ENCODE measurements at places on chromosomes 13 and 19.
A peak's percentile ranks its signal among the peaks of the same experiment; 100 is the strongest.

DNA sequence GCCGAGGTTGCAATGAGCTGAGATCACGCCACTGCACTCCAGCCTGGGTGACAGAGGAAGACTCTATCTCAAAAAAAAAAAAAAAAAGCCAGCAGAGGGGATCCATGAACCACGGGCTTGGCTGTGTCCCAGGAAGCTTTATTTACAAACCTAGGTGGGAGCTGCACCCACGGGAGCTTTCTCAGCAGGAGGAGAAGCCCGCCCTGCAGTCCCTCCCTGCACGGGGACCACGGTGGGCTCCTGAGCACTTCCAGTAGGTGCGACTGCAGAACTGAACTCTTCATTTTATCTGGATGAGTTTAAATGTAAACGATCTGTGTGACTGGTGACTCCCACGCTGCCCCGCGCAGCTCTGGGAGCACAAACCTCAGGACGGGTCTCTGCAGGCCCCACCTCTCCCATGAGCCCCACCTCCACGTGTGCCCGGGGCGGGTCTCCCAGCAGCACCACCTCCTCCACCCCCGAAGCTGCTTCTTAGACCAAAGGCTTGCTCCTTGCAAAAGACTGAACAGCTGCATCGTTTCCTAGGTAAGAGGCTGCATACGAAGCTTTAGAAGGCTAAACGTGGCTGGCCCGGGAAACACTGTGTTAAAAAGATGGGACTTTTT, 66.4 kb downstream of the SPACA7 start:
- DNase-seq = no peak

DNA sequence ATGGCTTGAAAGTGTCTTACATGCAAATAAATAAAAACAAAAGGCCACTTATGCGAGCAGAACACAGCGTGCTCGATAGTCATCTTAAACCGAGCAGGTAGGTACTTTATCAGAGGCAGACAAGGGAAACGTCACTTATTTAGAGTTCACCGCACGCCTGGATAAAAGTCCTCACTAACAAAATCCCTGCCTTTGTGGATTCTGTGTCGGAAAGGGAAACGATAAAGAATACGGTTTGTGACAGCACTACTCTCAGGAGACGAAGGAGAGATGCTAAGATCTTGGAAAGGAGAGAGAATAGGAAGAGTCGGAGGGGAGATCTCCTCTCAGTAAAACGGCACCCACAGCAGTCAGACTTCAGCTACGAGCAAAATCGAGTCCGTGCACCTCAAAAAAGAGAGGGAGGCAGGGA, 581 bp downstream of the RCBTB1 start:
- DNase-seq = peak; percentile 6

- no peak for DNase-seq
These were observed 70.7 kb upstream of the TDRD3 start for GRCh38 chr13:60326273-60326672.

GRCh38 chr13:67063036-67063435, 167.1 kb downstream of the PCDH9 start:
- no peak for DNase-seq

GRCh38 chr13:34926508-34926907, 15.6 kb upstream of the NBEA start:
- DNase-seq = peak; percentile 12

- peak; percentile 42 for DNase-seq
These were observed 2.9 kb upstream of the DCUN1D2 start for GRCh38 chr13:113493315-113493951.

GRCh38 chr13:110907951-110908898, 6.6 kb downstream of the ANKRD10 start:
- DNase-seq = no peak

DNA sequence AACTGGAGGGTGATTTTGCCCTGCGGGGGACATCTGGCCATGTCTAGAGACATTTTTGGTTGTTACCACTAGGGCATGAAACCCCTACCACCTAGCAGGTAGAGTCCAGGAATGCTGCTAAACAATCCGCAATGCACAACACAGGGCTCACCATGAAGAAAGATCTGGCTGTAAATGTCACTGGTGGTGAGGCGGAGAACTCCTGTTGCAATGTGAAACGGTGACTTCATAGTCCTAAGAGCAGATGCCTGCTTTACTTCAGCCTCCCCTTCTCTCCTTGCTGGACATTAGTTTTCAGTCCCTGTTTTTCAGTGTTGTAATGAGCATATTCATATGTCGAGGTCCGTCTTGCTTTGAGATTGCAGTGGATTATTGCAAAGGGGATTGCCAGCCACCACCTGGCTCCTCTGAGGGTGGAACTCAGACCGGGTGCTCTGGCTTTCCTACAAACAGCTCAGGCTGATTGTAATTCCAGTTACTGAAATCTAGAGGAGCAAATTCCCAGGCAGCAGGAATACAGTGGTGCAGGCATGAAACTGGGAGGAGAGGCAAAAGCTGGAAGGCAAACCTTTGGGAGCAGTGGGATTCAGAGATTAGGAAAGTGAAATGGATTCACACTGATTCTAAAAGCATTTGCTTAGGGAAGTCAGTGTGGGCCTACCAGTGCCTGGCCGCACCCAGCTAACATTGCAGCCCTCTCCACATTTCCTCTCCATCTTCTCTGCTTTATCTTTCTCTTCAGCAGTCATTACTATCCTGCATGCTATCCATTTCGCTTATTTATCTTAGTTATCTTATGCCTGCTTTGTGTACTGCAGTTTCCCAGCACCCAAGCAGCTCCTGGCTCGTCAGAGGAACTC, 76.1 kb upstream of the PCDH8 start:
- peak; percentile 39 for DNase-seq

DNA sequence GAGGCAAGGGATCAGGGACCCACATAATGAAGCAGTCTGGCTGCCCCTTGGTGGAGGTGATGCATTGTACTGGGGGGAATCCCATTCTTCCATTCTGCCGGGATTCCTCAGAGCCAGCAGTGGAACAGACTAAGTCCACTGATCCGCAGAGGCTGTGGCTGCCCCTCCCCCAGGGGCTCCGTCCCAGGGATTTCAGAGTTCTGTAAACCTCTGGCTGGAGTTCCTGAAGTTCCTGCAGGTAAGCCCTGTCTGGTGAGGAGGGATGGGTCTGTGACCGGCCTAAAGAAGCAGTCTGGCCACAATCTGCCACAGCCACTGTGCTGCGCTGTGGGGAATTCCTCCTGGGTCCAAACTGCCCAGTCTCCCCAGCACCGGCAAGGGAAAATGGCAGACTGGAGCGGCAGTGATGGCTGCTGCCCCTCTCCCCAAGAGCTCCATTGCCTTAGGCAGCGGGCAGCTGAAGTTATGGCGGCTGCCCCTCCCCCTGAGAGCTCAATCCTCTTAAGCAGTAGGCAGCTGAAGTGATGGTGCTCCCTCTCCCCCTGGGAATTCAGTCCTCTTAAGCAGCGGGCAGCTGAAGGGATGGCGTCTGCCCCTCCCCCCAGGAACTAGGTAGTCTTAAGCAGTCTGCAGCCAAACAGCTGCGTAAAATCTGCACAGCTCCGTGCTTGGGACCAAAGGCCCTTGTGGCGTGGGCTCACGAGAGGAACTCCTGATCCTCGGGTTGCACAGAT, 155.7 kb downstream of the PCDH17 start:
- no peak for DNase-seq

- DNase-seq = no peak
These were observed 1.1 kb downstream of the SYT3 start for GRCh38 chr19:50638600-50638999.

DNA sequence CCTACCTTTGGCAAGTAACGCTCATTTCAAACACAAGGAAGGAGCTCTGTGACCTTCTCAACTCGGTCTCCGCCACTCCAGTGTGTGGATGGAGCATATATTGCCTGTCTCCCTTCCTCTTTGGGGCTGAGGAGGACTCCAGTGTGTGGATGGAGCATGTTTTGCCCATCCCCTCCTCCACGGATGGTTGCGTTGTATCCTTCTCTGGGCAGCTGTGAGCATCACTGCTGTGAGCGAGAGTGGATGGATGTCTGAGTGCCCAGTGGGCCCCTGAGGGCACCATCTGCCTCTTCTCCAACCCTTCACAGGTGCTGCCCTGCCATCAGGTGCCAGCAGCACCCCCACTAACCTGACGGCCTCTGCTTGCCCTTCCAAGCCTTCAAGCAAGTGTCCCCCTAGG, 186.2 kb downstream of the TEX29 start:
- DNase-seq = no peak

DNA sequence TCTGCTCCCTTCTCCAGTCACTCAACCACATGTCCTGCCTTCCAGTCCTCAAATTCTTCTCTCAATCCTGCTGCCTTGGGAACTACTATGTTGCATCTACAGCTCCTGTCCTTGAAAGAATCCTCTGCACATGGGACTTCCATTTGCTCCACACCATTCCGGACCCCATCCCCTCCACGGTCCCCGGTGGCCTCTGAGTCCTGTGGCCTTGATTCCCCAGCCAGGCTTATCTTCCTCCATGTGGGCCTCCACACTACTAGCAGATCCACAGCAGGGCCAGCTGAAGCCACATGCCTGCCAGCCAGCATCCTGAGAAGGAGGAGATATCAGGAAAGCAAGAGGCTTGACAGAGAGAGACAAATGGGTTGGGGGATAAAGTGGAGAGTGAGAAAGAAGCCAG, 1323.8 kb downstream of the UQCRFS1 start:
- no peak for DNase-seq

- DNase-seq = no peak
These were observed 111.0 kb upstream of the KL start for GRCh38 chr13:32905063-32905863.

DNA sequence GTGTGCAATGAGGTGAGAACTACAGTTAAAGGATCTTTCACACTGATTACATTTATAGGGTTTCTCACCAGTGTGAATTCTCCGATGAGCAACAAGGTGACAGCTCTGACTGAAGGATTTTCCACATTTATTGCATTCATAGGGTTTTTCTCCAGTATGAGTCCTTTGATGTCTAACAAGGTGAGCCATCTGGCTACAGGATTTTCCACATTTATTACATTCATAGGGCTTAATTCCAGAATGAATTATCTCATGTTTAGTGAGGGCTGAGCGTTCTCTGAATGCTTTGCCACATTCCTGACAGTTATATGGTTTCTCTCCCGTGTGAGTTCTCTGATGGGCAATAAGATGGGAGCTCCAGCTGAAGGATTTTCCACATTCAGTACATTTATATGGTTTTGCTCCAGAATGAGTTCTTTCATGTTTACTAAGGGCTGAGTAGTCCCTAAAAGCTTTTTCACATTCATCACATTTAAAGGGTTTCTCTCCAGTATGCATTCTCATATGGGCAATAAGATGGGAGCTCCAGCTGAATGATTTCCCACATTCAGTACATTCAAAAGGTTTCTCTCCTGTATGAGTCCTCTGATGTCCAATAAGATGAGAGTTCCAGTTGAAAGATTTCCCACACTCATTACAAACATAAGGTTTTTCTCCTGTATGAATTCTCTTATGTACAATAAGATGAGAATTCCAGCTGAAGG, 4.4 kb upstream of the C19orf18 start:
- DNase-seq = peak; percentile 4

- DNase-seq = no peak
These were observed 15.9 kb downstream of the DCLK1 start for GRCh38 chr13:36115306-36115705.

DNA sequence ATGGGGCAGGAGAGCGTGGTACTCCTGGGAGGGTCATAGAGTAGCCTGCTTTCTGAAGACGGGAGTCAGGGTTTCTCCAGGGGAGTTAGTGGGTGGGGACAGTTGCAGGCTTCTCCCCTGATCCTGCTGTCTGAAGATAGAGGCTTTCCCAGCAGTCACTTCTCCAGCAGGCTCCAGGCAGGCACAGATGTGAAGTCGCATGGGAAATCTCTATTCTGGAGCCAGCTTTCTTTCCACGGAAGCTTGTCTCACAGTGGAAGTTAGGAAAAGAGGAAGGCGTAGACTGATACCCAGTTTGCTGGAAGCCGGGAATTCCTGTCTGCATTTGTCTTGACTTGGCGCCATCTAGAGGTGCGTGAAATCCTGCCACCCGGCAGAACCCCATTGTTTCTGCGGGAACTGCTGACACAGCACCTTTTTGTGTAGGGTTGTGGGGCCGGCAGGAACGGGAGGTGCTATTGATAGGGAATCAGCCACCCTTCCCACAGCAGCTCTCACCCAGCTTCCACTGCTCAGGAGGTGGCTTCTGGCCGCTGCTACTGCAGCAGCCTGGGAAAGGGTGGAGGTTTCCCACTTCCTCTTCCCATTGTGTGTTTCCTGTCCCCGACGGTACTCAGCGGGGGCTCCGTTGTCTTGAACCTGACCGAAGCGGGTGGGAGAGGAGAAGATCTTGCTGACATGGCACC, 28.5 kb upstream of the NPAS1 start:
- peak; percentile 81 for DNase-seq

DNA sequence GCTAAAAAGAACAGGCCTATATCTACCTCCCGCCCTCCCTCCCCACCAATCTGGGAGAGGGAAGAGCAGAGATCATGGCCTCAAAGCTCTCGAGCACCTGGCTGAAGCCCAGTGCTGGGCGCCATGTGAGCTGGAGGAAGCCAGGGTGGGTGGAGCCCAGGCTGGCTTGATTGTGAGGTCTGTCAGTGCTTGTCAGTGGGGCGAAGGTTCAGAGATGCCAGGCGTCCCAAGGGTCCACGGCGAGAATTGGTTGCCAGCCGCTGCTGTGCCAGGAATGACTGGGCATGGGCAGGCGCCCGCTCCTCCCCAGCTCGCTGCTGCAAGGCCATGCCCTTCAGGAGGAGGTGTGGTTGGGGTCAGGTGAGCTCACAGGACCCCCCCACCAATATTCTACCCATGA, 11.5 kb downstream of the BEST2 start:
- DNase-seq = no peak

GRCh38 chr19:7348587-7349230, at the start of gene ARHGEF18:
ARHGEF18 (plus strand) TSS chr19:7348937; CDS start chr19:7362891, 13,954 bp downstream.
- peak; percentile 91 for DNase-seq

- no peak for DNase-seq
These were observed 793 bp downstream of the LRFN1 start for GRCh38 chr19:39319892-39320248.

GRCh38 chr19:43362745-43363144, 9.3 kb downstream of the CD177 start:
- no peak for DNase-seq

DNA sequence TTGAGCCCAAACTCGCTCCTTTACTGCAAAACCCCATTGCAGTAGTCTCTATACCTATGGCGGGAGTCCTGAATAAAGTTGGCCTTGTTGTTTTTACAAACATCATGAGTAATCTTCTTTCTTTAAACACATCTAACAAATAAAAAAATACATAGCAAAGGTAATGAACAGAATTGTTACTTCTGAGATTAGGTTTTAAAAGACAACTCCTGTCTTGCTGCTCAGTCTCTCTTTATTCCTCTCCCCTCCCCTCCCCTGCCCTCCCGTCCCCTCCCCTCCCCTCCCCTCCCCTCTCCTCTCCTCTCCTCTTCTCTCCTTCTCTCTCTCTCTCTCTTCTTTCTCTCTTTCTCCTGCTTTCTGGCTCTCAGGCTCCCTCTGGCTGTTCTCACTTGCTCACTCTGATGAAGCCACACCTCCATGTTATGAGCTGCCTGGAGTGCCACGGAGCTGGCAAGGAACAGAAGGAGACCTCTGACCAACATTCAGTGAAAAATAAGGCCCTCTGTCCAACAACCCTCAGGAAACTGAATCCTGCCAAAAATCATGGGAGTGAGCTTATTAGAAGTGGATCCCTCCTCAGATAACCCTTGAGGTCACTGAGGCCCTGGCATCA, 300.7 kb upstream of the MIR17HG start:
- no peak for DNase-seq

GRCh38 chr13:30020726-30021312, 170.4 kb upstream of the UBL3 start:
- DNase-seq = no peak
